ENCODE measurements at places on chromosomes 1 and 21.

DNA sequence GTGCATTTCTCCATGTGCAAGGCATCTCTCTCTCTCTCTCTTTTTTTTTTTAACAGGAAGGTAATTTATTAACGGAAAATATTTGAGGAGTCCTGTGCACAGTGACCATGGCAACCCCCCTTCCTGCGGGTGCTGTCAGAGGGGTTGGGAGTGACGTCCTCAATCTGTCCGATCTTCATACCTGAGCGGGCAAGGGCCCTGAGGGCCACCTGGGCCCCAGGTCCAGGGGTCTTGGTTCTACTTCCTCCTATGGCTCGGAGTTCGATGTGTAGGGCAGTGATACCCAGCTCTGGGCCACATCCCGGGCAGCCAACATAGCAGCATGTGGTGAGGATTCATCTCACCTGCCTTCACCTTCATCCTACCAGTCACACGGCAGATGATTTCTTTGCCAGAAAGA, 11.0 kb downstream of the MAPKAPK2 start:
- no peak for DNase-seq

DNA sequence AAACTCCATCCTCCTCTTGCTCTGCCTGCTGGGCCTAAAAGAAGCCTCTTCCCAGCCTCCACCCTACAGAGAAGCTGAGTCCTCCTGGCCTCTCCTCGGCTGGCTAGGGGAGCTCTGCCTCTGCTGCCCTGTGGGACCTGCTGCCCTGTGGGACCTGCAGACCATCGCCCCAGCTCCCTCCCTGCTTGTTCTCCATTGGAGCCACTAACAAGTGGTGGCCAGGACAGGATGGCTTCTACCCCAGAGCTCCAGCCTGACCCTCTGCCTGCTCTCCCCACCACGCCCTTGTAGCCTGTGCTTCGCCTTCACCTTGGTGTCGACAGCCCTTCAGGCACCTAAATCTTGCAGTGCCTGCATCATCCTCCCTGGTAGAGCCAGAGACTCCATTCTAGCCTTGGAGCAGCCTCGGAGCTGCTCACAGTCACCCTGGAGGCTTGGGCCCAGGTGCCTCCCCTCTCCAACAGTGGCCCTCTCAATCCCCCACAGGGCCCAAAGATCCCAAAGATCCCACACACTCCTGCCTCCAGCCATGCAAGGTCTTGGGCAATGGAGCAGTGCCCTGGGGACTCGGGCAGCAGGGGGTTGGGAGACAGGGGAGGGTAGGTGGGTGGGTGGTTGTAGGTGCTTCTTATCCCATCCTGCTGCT, 3.0 kb downstream of the EPS8L3 start:
- DNase-seq = no peak

DNA sequence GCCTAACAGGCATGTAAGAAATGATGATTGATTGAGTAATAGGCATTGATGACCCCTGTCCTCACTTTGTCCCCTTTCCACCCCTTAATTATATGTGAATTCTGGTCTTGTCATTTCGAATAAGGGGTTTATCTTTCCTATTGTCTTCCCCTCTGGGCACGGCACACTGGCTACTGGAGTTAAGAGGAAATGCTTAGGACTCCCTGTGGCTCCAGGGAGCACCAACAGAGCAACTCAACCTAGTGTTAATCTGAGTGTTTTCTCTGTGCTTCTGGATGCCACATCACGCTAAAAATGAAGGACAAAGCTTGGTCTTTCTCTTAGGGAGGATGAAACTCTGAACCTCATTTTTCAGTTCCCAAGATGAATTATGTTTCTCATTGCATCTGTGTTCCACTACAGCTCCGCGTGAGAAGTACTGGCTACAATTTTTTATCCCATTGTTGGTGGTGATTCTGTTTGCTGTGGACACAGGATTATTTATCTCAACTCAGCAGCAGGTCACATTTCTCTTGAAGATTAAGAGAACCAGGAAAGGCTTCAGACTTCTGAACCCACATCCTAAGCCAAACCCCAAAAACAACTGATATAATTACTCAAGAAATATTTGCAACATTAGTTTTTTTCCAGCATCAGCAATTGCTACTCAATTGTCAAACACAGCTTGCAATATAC, 5.3 kb downstream of the FCER1A start:
- no peak for DNase-seq

DNA sequence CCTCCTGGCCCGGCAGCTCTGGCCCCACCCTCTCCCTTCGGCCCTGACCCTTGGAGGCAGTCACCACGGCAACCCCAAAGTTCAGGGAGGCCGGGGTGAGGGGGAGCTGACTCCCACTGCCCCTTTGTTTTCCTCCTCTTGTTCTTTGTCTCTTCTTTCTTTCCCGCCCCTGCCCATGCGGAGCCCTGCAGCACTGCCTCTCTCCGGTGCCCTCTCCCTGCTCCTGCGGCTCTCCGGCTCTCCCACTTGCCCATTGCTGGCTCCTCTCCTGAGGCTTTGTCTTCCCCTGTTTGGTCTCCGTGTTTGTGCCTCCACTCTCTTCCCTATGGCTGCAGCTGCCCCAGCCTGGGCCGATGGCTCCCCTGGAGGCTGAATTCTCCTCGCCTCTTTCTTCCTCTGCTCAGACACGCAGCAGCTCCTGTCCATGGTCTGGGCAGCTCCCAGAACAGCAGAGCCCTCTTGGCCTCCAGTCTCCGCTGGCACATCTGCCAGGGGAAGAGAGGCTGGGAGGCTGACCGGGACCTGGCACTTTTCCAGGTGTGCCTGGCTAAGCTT, 5.8 kb downstream of the CELSR2 start:
- no peak for DNase-seq

DNA sequence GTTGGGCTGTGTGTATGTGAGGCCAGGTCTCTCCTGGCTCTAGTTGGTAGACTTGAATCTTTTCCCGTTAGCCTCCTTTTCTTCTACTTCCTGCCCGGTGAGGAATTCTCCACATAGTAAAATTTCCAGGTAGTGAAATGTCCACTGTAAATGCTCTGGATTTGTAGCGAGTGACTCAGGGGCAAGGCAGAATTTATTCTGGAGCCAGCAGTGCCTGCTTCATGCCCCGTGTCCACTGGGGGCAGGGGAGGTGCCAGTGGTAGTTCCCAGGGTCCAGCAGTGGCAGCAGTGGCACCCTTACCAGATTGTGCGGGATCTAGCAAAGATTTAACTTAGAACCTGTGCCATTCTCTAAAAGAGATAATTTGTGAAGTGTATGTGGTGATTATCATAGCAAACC, 74.5 kb upstream of the USP24 start:
- DNase-seq = no peak

DNA sequence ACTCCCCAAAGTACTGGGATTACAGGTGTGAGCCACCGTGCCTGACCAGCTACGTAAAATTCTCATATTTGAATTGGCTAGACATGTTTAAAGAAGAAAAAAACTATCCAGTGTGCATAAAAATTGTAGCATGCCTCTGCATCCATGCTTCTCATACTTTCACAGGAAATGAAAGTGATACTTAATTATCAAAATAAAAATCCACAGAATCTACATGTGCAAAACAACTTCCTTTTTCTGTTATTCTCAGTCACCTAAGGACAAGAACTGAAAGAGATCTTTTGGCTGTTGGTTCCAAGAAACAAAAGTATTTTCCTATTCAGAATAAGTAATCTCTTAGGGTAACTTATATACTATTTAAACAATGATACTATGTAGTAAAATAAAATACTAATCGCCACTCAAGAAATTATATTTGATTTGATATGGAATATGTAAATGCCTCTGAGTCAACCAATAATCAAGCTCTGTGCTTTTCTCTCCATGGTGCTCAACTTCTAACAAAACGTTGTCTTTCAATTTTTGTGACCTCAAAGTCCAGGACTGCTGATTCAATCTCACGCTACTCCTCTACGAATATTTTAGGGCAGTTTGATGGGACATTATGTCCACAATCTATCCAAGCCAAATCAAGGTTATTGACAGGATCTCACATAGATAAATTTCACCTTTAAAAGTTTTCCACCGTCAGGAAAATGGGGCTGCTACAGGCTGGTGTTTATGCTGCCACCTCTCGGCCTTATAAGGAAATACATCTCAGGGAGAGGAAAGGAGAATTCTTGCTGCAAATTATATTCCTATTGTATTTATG, 102.7 kb downstream of the ZNF281 start:
- no peak for DNase-seq

DNA sequence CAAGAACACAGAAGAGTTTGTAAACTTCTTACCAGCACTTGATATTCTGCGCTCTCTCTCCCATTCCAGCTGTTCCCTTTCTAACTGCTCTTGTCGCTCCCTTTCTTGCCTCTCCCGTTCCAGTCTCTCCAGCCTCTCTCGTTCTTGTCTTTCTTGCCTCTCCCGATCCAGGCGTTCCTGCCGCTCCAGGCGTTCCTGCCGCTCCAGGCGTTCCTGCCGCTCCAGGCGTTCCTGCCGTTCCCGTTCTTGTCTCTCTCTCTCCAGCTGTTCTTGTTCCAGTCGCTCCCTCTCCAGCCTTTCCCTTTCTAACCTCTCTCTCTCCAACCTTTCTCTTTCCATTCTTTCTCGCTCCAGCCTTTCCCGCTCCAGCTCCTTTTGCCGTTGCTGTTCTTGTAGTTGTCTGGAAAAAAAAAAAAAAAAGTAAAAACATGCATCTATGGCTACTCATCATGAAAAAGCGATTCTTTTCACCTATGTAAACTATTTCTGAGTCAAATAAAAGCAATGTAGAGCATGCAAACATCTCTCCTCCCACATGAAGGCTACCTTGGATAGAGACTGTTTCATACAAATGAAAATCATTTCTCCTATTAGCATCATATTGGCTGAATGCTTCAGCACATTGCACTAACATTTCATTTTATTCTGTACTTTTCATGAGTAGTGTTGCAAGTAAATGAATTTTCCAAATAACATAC, 91.5 kb upstream of the LBR start:
- DNase-seq = no peak

GRCh38 chr21:42030311-42030710, 20.2 kb upstream of the ZBTB21 start:
- DNase-seq = no peak

GRCh38 chr1:26050248-26050640, 4.3 kb upstream of the SLC30A2 start:
- no peak for DNase-seq

- no peak for DNase-seq
Observed at GRCh38 chr21:33831962-33832659, 83.5 kb downstream of the ATP5PO start.

DNA sequence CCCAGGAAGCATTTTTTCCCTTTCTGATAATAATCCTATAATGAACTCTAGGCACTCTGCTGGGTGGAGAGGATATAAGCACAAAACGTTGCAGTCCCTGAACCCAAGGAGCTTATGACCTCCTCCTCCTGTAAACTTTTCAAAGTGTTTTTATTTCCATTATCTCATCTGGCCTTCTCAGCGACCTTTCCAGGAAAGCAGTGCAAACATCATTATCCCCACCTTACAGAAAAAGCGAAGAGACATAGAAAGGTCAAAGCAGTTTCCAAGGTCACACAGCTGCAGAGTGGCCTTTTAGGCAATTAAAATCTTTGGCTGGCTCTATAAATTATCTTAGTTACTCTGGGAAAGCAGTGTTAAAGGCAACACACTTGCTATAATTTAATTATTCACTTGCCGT, 63.8 kb downstream of the OLFML3 start:
- no peak for DNase-seq

DNA sequence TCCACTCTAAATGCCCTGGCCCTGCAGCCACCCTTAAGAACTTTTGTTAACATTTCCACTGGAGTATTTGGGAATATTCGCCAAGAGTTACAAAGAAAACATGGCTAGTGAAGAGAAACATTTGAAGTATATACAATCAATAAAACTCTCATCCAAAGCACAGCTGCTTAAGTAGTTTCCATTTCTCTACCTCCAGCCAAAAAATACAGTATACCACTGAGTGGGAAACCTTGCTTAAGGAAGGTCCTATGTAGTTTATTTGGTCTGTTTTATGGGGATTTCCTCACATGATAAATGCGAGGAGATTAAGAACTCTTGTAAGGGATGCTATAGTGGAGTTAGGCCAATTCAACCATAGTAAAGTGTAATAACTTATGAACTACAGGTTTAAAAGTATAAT, 382.5 kb downstream of the NEGR1 start:
- no peak for DNase-seq

GRCh38 chr1:244353551-244354091, 98.1 kb downstream of the ADSS2 start:
- DNase-seq = peak; percentile 88

DNA sequence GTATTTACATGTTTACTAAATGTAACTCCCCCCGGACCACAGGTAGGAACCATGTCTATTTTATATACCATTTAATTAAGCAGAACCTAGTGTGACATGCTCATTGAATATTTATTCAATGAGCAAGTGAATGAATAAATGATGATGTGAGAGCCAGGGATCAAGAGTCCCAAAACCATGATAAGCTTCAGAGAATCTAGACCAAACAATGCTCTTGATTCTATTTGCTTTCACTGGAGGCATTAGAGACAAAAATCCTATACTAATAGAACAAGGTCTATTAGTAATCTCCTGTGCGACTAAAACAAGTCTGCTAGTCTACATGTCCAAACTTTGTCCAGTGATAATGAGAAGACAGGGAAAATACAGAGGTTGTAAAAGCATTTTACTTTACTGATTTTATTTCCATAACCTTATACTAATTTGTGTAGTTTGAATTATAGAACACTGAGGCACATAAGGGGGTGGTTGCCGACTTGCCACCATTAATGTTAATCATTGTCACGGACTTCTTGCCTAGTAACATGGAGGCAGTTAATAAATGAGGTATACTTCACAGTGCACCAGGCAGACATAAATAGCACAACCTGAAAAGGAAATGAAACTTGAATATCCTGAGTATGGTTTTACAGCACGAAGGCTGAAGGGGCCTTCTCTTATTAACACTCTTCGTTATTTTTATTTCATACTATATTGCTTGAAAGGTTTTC, 69.8 kb downstream of the TBX15 start:
- DNase-seq = no peak

DNA sequence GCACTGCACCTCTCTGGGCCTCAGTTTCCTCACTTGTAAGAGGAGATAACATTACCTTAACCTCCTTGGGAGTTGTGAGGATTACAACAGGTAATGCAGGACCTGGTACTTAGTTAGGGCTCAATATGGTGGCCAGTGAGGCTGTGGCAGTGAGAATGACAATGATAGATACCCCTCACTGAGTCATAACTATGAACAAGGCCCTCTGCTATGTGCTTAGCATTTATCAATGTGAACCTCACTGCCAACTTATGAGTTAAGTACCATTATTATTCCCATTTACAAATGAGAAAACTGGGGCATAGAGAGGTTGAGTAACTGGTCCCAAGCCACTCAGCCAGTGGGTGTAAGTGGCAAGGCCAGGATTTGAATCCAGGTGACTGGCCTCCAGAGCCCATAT, 64.4 kb downstream of the HMGB4 start:
- DNase-seq = no peak

DNA sequence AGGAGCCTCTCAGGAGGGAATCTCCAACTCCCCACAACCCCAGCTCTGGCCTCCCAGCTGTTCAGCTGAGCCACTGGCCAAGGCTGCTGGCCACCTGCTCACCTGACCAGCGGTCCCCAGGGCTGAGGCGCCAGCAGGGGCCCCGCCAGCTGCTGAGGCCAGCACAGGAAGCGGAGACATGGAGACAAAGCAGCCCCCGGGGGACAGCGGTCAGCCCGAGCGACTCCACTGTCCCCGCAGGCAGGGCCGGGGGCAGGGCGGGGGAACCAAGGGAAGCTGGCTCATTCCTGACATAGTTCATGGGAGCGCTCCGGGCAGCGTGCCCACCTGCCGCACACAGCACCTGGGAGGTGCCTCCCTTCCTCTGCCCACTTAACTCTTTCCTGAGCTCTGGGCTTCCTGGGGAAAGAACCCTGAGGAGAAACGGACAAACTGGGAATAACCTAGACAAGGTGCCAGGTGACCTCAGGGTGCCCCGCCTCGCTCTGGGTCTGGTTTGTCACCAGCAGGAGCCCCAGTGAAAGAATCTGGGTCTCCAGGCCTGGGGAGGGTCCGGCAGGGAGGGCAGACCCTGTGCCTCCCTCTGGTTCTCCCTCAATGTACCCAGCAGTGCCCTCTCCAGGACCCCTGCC, 10.7 kb downstream of the EPHA2 start:
- no peak for DNase-seq
